ENCODE measurements at places on chromosomes 1 and 21.
A peak's percentile ranks its signal among the peaks of the same experiment; 100 is the strongest.

DNA sequence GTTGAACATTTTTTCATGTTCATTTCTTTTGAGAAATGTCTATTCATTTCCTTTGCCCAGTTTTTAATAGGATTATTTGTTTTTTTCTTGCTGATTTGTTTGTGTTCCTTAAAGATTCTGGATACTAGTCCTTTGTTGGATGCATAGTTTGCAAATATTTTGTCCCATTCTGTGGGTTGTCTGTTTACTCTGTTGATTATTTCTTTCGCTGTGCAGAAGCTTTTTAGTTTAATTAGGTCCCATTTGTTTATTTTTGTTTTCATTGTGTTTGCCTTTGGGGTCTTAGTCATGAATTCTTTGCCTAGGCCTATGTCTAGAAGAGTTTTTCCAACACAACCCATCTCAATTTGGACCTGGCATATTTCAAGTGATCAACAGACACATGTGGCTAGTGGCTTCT is 116.1 kb upstream of the GALNT2 start:
- DNase-seq, result no peak

DNA sequence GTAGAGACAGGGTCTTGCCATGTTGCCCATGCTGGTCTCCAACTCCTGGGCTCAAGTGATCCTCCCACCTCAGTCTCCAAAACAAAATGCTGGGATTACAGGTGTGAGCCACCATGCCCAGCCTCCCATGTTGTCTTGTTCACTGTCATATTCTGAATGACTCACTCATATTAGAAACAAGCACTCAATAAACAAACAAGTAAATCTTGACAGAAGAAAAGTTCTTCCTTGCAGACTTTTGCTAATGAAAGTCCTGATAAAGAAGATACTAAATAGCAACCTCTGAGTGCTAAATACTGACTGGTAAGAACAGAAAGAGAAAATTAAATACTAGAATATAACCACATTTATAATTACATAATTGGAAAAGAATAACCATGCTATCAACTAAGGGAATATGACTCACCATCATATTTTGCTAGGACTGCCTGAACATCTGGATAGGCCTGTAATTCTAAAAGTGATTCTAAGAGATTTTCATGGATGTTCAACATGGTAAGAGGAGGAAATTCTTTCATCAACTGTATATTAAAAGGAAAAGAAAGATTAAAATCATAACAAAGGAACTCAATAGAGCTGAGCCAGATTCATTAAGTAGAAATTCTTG is 37.3 kb downstream of the ST7L start:
- no peak for DNase-seq

DNA sequence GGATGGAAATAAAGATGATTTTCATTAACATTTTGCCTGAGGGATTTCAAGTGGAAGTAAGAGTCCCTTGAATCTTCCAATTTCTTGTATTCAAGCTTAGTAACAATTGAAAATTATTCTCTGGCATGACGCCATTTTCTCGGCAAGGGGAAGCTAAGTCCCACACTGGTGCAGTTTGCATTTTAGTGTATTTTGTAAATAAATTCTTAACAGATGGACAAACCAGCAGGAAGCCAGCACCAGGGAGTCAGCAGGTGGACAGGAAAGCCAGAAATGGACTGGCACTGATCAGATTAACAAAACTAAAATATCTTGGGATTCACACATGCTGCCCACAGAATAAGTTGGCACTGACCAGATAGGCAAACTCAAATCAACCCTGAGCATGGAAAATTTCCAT is 311.3 kb downstream of the LRRIQ3 start:
- DNase-seq, result no peak

GRCh38 chr21:36209626-36210171 is 53.1 kb downstream of the DOP1B start:
- no peak for DNase-seq

DNA sequence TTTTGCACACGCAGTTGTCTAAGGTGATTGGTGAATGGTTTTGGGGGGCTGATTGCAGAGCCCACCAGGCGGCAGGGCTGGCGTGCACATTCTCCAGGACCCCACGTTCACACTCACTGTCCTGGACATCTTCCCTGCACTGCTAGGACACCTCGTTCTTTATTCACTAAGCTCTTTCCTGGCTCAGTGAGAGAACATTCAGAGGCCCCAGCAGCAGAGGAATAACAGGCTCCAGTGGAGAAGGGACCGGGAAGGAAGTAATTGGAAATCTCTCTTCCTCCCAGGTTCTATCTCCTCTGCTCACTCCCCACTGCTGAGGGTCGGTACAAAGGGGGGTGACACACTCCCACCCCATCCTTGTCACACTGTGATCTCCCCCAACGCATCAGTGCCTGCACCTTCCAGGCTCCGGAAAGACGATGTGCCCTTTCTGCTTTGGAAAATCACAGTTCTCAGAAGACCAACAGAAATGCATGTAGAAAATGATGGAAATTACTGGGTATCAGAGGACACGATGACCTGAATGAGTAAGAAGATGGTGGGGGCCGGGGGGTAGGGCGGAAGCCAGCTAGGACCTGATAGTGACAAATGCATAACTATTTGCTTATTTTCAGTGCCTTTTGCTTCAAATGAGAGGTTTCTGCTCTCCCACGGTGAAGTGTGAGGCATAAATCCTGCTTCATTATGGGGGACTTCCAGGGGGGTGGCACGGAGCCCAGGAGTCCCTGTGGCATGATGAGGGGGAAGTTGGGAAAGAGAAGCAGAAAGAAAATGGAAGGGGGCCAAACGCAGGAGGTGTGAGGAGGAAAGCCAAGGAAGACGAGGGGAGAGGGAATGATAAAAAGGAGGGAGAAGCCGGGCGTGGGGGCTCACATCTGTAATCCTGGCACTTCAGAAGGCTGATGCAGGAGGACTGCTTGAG is 25.2 kb upstream of the KIF26B start:
- no peak for DNase-seq

DNA sequence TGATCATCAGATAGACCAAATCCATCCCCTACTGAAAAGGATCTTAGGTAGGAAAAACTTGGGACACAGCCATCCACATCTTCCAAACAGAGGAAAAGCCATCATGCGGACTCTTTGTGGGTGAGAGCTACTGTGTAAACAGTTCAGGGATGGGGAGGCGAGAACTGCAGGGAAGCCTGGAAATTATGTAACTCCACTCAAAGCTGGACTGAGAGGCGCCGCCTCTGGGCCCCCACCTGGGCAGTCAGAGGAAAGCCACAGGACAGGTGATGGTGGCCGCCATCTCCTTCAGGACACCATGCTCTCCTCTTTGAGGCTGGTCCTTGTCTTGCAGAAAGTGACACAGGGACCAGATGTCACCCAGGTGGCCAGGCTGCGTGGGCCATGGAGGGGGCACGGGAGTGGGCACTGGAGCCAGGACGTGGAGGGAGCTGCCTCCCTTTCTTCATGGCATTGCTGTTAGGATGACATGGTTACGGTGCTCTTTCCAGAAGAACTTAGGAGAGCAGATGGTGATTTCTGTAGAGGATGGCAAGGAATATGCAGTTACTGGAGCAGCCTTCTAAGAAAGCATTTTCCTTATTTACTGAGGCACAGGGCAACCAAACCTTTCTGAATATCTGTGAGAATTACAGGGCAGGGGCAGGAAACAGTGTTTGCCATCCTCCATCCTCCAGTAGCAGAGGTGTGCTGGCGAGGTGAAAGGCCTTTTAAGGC is 32.0 kb upstream of the TDRD10 start:
- no peak for DNase-seq

DNA sequence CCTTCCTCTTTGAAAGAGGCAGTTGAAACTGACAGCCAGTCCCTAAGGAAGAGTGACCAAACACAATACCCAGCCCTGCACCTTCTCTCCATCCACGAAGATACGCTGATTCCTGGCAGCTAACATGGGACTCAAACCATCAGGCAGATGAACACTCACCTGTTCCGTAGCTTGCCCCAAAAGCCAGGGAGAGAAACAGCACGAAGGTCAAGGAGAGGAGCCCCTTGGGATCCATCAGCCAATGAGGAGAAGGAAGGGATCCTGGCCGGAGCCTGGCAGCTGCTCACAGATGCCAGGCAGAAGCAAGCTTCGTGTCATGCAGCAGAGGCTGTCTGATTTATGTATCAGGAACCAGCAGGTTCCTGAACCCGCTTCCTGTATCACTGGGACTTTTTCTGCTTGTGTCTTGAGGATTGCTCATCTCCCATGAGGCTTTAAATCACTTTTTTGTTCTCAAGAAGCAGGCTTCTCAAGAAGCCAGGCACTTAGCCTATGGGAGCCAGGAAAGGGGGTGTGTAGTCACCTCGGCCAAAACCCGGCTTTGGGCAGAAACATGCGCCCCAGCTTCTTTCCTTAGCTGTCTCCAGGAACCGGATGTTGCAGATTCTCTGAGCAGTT is at the start of gene SLAMF1:
Gene SLAMF1 (minus strand): TSS at position 334 of the 618 bp plus-strand sequence. CDS start 99 bp downstream, at position 235.
- DNase-seq, result no peak

DNA sequence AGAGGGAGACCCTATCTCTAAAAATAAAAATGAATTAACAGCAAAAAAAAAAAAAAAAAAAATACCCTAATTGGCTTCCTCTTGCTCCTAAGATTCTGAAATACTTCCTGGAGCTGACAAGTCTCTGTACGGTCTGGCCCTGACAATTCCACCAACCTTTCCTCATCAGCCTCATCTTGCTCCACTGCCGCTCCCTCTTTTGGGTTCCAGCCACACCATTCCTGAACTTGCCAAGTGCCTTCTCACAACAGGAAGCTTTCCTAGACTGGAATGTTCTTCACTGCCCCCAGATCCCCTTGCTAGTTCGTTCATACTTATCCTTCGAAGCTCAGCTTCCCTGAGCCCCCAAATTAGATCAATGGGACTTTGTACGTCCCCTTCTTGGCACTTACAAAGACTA is 37.0 kb downstream of the AKNAD1 start:
- no peak for DNase-seq

- no peak for DNase-seq
These were observed 13.2 kb upstream of the RCC2 start for GRCh38 chr1:17452686-17453085.

- peak; percentile 72 for DNase-seq
These were observed 66.0 kb upstream of the SLC25A33 start for GRCh38 chr1:9473032-9473807.

- DNase-seq, result no peak
These were observed 61.5 kb downstream of the PSMG1 start for GRCh38 chr21:39121600-39122355.

- DNase-seq, result no peak
These were observed 4.1 kb downstream of the ZNF362 start for GRCh38 chr1:33260439-33260838.

DNA sequence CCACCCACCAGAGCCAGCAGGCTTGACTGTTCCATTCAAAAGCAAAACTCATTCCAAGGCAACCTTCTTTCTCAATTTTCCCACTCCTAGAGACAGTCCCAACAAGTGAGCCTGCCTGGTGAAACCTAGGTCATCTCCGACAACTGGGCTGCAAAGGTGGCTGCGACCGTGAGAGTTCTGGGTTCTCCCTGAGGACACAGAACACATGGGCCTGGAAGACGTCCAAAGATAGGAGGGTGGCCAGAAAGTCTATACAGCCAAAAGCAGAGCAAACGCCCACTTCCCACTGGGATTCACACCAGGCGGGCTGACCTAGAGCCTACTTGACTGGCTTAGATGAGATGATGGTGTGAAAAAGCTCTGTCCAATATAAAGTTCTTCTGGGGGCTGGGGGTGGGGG is 90.2 kb upstream of the GRIK3 start:
- no peak for DNase-seq

DNA sequence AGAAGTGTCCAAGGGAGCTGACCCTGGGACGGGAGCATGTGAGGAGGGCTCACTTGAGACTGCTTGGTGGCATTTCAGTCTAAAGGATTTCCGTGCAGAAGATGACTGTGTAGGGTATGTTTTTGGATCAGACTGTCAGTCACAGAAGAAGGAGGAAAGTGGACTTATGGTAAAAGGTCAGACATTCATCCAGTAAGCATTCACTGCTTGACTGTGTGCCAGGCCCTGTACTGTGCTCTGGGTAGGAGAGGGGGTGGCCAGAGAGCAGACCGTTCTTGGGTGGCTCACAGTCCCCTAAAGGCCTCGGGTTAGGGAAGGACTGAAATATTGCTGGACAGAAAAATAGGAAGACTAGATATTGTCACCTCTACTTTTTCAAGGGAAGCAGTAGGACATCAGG is 2.1 kb upstream of the SERINC2 start:
- DNase-seq, result no peak

DNA sequence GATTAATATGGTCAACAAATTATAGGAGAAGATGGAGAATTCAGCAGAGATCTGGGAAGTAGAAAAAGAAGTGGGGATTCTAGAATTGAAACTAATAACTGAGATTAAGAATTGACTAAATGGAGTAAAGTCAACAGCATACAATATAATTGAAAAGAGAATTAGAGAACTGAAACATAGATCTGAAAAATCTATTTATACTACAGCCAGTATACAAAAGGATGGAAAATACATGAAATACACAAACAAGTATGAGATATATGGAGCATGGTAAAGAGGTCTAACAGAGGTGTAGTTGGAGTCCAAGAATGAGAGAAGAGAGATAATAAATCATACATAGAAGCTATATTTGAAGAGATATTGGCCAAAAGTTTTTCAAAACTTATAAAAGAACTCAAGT is 235.2 kb downstream of the FGGY start:
- no peak for DNase-seq

- no peak for DNase-seq
These were observed 68.3 kb upstream of the TARDBP start for GRCh38 chr1:10943991-10944730.

DNA sequence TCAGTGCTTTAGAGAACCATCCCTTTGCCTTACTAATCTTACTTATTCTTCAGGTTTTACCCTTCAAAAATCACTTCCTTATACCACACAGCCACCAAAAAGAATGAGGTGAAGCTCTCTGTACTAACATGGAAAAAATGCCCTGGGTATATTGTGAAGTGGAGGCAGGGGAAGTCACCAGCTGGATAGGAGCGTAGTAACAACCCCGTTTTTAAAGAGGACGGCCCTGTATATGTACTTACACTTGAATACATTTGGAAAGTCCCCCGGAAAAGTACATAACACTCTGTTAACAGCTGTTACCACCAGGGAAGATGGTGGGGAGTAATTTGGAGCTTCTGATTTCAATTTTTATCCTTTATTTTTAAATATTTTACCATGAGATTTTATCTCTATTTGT is 28.2 kb upstream of the KHDRBS1 start:
- DNase-seq, result no peak

- DNase-seq, result no peak
These were observed 20.1 kb downstream of the KIAA0040 start for GRCh38 chr1:175172503-175172902.

DNA sequence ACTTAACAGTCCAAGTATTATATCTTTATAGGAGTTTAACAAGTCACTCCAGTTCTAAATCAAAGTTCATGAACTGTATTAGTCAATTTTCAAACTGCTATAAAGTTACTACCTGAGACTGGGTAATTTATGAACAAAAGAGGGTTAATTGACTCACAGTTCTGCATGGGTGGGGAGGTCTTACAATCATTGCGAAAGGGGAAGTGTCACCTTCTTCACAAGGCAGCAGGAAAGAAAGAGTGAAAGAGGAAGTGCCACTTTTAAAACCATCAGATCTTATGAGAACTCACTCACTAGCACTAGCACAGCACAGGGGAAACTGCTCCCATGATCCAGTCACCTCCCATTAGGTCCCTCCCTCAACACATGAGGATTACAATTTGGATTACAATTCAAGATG is 70.0 kb downstream of the CLCA4 start:
- no peak for DNase-seq
